ENCODE measurements at places on chromosomes 2 and 18.
A peak's percentile ranks its signal among the peaks of the same experiment; 100 is the strongest.

- peak; percentile 67 for DNase-seq
These were observed 568.3 kb downstream of the LRRTM4 start for GRCh38 chr2:76953733-76954347.

DNA sequence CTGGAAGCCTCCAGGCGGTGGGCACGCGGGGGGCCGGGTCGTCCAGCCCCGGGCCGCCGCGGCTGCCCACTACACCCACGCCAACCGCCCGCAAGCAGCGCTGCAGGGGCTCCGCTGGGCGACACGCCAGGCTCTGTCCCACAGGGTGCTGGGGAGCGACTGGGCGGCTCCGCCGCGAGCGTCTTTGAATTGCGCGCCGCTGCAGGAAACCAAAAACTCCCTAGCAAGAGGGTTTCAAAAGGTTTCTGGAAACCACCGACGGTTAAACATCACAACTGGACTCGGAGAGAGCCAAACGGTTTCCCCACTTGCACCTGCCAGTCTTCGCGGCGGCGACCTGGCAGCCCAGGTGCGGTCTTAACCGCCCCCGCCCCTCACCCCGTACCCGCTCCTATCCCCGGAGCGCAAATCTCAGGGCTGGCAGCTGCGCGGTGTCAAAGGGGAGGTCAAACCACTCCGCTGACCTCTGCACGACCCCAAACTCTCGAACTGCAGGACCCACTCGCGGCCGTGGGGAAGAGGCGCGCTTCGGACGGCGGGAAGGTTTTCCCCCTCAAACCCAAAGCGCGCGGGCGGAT, 1.0 kb downstream of the CXCR4 start:
- DNase-seq: peak; percentile 15

DNA sequence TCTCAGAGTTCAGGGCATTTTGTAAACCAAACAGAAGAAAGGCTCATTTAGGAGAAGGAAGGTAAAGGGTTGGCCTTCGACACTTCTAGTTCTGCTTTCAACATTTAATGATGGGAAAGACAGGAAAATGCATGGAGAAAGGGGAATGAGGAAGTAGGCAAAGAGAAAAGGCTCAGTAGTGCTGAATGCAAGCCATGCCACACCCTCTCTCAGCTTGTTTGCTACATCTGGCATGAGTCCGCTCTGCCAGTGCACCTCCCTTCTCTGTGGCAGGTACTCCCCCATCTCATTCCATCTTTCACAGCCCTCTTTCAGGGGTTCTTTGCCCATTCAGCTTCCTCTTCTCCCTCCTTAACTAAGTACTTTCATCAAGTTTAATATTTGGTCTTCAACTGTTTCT, 120.9 kb upstream of the ITGB6 start:
- no peak for DNase-seq

DNA sequence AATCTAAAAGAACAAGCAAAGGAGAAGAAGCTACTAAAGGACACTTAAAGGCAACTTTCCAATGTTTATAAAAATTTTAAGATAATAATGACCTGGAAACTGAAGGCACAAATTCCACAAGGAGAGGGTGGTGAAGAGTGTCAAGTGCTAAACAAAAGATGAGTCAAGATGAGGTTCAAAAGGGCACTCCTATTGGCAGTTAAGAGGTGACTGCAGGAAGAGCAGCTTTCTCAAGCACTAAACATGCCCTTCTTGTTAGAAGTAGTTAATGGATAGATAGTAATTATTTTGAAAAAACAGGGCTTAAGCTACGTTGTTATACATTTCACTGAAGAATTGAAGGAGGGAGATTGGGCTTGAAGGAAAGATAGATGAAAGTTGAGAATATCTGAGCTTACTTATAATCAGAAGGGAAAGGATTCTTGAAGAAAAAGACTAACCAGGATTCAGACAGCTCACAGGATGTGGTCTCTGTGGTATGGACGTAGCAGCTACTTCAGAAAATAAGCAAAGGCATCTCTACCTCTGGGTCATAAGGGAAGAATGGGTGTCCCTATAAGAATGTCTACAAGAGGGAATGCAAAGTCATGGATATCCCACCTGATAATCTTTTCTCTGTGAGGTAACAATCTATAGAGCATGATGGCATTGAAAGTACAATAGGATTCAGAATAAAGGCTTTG, 454.7 kb upstream of the SLC39A10 start:
- no peak for DNase-seq

- DNase-seq: no peak
These were observed 22.9 kb downstream of the QPCT start for GRCh38 chr2:37367310-37367709.

- no peak for DNase-seq
These were observed 194.6 kb upstream of the SMAD2 start for GRCh38 chr18:48124857-48125626.

GRCh38 chr2:79512442-79513401, at the start of gene CTNNA2:
TSS of gene CTNNA2 (plus strand) at chr2:79513051.
- peak; percentile 95 for DNase-seq

DNA sequence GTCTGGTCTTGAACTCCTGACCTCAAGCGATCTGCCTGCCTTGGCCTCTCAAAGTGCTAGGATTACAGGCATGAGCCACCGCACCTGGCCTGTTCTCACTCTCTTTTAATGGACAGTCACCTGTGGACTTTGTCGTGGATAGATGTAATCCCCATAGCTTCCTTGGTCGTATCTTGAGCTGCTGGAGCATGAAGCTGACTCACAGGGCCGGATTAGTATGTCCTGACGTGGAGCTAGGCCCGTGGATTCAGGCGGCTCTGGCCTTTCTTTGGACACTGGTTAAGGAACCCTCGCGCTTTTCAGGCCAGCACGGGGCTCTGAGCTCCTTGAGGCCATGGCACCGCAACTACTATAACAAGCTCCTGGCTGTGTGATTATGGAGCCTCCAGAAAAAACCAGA, 27.5 kb upstream of the GBX2 start:
- no peak for DNase-seq

GRCh38 chr2:3738454-3738853, 35.1 kb downstream of the DCDC2C start:
- no peak for DNase-seq

- DNase-seq: no peak
These were observed 29.4 kb upstream of the ST3GAL5 start for GRCh38 chr2:85917887-85918795.

DNA sequence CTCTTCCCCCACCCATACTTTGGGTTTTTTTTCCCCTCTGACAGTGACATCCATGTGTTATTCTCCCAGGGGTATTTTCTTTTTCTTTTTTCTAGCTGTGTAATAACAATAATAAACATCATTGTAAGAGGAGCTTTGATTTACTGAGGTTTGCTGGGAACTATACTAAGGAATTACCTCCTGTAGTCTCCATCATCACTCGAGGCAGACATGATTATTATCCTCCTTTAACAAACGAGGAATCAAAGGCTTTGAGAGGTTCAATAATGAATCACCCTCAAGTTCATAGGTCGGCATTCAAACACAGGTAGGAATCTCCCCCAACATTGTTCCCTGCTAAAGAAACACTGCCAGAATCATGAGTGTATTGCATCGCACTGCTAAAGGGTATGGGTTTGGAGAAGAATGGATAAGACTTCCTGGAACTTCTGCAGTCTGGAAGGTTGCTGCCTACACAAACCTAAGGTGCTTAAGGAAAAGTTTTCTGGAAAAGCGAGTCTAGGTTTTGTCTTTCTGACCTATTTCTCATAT, 260.2 kb upstream of the SESTD1 start:
- DNase-seq: no peak

DNA sequence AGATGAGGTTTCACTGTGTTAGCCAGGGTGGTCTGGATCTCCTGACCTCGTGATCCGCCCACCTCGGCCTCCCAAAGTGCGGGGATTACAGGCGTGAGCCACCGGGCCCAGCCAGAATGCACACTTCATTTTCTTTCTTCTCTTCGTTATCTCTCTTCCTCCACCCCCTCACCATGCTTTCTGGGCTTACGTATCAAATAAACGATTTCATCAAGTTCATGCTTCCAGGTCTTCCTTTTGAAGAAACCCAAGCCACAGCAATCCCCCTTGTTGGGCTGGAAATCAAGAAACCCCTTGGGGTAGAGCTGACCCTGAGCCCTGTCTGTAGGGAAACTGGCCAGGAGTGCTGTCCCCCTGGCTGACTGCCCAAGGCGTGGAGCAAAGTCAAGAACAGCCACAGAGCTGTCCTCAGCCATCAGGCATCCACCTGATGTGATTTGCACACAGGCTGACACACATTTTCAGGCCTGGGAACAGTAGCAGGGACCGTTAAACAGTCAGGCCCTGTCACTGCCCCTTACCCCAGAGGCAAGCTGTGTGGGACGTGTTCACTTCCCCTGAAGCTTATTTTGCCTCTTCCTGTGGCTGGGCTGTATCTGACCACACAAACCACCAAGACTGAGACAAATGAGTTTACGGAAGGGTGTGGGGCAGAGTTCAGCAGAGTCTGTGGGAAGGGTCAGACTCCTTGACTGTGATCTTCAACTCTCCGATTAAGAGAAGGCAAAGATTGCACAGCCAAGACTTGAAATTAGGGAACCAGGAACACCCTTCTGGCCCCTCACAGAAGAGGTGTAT, 15.1 kb upstream of the NMUR1 start:
- no peak for DNase-seq

DNA sequence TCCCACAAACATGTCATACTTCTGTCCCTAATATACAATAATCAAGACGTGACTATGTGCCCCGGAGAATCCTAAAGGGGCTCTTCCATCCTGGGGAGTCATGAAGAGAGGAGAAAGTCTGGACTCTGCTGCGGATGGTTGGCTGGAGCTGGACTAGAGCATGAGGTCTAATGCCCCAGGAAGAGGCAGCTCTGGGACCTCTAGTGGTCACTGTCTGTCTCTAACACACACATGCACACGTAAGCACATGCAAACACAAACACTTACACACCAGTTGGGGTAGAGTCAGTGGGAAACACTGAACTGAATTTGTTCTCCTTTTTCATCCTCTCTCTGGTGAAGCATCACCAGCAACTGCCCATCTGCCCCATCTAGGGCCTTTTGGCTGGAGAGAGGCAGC, 271.6 kb downstream of the TDRD15 start:
- no peak for DNase-seq

All from neuronal stem cell (in vitro differentiated cells).